ENCODE measurements at places on chromosomes 7 and 10.
A peak's percentile ranks its signal among the peaks of the same experiment; 100 is the strongest.

GRCh38 chr10:71269301-71270288 lies 49.5 kb upstream of the SLC29A3 start:
- DNase-seq: no peak

GRCh38 chr10:103967448-103968071 lies 620 bp downstream of the SLK start:
- peak; percentile 67 for DNase-seq

GRCh38 chr10:90652519-90652918 lies 205.3 kb downstream of the HTR7 start:
- no peak for DNase-seq

DNA sequence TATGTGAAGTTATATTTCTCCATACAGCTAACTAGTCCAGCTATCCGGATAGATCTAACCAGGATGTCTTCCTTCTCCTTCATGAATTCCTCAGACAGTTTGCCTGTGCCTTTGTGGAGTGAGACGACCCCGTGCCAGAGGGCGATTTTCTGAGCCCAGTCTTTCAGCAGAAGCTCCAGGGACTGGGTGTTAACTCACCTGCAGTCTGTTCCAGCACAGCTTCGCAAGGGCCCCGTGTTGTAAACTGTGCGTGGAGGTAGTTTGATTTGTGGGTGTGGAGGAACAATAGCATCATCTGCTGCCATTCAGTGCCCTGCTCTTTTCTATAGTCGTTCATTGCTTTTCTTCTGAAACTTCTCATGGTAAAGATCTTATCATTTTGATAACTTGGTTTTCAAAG lies 103.8 kb downstream of the INPP5A start:
- no peak for DNase-seq

GRCh38 chr7:69115788-69116187 lies 482.5 kb upstream of the AUTS2 start:
- no peak for DNase-seq

GRCh38 chr10:101848894-101849351 lies 5.3 kb upstream of the KCNIP2 start:
- no peak for DNase-seq

DNA sequence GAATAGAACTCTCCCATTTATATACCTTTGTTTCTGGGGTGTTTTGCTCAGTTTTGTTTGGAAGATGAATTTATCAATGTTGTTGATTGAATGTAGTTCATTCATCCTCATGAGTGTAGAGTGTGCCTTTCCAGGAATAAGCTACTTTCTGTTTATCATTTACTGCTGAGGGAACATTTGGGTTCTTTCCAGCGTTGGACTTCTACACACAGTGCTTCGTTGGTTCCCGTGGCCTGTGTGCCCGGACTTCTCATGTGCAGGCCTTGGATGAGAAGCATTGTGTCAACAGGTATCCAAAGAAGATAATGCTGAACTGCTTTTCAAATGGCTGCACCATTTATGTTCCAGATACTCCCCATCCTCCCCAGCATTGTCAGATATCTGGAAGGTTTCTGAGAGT lies 107.6 kb upstream of the TNS3 start:
- no peak for DNase-seq

DNA sequence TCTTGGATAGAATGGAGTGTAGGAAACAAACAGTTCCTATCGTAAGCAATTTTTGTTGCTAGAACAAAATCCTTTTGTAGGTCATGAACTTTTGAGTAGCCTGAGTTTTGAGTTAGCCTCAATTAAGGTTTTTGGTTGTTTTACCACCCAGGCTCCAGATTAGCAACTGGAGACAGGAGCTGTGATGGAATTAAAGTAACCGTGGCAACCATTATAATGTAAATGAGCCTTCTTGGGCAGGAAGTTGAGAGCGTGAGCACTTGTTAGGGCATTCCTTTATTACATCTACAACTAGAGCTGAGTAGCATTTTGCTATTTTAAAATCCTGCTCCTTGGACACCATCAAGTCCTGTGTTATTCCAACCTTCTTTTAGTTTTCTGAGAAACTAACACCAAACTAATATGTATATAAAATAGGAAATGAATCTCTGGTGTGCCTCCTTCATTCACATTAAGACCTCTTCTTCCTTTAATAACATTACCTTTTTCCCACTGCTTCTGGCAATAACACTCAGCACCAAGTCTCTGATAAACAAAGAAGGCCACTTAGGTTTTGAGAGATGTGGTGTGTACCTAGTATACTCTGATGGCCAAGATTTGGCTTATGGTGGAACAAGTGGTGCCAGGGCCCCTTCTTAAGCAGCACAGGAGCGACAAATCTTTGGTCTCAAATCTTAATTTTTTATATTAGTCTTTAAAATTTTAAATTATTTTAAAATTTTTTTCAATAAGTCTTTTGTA lies 34.0 kb downstream of the AHCYL2 start:
- DNase-seq: no peak

DNA sequence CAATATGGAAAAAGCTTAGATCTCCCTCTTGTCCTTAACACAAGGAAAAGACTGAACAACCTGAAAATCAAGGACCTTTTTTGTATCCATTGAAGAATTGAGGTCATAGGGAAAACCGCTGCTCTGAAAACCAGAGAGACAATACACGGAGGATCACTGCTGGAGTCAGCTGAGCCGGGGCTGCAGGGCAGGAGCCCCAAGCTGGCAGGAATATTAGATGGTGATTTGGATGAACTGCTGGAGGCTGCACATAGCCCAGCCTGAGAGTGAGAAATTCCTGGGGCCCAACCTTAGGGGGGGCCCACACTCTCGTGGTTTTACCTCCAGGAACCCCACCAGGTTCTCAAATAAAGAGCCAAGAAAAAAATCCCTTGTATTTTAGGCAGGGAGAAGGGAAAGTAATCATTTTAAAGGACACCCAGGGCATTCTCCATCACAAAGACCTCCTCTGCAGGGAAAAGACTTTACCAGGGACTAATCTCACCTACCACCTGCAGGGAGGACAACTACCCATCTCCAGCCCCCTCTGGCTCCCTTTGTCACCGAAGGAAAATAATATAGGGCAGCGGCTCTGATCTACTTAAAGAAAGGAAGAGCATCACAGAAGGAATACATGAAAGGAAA lies 55.4 kb upstream of the RNF32 start:
- no peak for DNase-seq

GRCh38 chr7:145212050-145212449 lies 376.2 kb upstream of the TPK1 start:
- DNase-seq: no peak

- DNase-seq: no peak
These were observed 17.1 kb downstream of the MAGI2 start for GRCh38 chr7:79436378-79436777.

DNA sequence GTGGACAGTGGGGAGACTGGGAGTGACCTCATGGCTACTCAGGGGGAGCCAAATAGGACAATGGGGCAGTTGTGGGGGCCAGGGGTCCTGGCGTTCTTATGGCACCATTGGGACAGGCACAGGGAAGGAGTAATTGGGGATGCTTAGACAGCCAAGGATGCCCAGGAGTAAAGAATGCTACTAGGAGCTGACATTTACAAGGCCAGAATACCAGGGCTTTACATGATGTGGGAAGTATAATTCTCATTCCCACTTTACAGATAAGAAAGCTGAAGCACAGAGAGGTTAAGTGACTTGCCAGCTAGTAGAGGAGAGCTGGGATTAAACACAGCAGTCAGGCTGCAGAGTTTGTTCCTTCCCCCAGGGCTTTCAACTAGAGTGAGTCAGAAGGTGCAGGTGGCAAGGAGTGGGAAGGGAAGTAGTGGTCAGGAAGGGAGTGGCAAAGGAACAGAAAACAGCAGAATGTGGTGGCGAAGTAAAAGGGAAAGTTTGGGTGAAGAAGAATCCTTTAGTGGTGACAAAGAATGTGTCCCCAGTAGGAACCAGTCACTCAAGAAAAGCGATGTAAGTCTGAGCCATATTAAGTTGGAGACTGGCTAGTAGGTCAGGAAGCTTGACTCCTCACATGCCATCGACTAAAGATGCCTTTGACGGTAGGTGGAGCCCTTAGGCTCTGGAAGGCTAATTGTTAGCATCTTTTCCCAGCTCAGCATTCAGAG lies 32.8 kb downstream of the CPVL start:
- DNase-seq: no peak

DNA sequence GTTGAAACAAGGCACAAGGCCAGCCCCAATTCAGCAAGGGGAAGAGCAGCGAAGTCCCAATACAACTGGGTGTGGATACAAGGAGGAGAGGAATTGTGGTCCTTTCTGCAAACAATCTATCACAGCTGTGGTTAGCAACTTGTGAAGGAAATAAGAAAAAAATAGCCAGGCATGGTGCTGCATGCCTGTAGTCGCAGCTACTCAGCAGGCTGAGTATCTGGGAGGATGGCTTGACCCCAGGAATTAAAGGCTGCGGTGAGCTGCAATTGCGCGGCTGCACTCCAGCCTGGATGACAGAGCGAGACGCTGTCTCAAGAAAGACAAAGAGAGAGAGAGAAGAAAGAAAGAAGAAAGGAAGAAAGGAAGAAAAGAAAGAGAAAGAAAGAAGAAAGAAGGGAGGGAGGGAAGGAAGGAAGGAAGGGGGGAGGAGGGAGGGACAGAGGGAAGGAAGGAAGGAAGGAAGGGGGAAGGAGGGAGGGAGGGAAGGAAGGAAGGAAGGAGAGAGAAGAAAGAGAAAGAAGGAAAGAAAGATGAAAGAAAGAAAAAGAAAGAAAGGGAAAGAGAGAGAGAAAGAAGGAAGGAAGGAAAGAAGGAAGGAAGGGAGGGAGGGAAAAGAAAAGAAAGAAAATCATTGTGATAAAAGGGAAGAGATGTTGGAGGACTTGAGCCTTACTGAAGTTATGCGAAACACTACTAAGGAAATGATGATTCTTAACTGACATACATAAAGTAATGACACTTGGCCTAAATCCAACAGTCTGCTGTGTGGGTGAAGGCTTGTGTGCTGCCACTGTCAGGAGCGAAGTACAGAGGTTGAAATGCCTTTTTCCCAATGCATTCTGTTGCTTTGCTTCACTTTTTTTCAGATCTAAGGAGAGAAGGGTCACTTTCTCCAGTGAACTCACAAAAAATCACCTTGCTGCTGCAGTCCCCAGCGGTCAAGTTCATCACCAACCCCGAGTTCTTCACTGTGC lies 117.0 kb upstream of the STK17A start:
- DNase-seq: no peak

DNA sequence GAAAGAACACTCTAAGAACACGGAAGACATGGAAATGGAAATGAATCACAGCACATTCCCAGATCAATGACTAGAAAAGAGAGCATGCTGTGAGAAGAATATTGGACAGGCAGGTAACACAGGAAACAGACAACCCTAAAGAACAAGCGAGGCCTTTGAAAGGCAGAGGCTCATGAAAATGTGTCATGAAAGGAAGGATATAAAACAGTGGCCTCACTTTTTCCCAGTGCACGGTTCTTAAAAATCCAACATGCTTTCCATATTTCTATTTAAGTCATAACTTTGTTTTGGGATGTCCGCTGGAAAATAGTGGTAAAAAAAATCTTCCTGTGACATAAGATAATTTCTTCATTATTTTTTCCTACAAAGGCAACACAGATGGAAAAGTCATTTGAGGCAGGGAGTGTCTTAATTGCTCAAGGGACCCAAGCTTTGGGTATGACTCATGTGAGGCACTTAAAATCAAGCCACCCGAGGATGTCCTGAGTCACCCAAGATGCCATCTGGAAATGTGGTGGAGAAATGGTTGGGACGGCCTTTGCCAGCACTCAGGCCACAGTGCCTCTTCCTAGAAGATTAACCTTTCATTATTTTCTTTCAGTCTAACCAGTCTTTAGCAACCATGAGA lies 17.0 kb downstream of the ITIH5 start:
- DNase-seq: no peak

DNA sequence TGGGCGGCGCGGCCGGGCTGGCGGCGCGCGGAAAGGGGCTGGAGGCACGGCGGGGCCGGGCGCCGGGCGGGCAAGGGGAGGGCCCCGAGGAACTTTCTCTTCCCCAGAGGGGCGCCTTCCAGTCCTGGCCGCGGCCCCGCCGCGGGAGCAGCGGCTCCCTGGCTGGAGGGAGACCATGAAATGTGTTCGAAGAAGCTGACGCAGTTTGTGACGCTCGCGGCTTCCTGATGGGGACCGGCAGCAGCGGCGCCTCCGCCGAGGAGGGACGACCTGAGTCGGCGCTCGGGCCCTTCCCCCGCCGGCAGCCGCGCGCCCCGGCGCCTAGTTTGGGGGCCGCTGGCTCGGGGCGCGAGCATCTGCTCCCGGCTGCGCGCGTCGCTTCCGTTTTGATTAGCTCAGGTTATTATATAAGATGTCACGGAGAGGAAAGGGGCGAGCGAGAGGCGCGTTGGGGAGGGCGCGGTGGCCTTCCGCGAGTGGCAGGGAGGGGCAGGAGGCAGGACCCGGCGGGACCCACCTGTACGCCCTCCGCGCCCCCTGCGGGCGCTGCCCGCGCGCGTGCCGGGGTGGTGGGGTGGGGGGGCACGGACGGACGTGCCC lies 57.1 kb upstream of the PCGF5 start:
- no peak for DNase-seq

- no peak for DNase-seq
These were observed 20.3 kb upstream of the GJC3 start for GRCh38 chr7:99949645-99950228.

GRCh38 chr7:129066290-129067131 lies 11.6 kb upstream of the TNPO3 start:
- DNase-seq: no peak

GRCh38 chr7:75772081-75773077 lies at the start of gene CCL26:
TSS of gene CCL26 (minus strand) at chr7:75772211. CDS start at chr7:75772176, 35 bp downstream.
- no peak for DNase-seq

- no peak for DNase-seq
These were observed 281.6 kb downstream of the HGF start for GRCh38 chr7:81488210-81488609.

DNA sequence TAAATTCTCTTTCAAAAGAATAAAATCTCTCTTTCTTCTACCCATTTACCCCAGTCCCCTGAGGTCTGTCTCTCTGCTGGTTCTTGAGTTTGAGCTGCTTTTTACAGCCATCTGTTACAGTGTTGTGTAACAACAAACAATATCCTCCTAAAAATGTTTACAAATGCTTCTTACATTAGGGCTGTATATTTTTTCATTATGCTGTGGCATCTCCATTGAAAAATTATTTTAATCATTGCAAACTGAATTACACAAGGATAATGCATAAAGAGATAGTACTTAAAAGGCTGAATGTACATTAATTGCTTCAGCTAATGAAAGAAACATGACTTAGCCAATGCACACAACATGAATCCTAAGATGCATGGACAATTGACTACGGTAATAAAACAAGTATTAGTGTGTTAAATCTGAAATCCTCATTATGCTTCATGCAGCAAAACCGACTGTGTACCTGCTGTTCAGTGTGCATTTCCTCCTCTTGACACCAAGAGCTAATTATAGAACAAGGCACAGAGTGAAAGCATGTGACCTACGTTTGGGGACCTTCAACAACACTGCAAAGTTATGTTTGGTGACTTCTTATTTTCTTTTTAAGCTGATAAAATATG lies 181.7 kb upstream of the RHOBTB1 start:
- DNase-seq: no peak

GRCh38 chr7:92768501-92769393 lies 67.6 kb downstream of the CDK6 start:
- DNase-seq: peak; percentile 36

GRCh38 chr10:62076891-62077290 lies 175.4 kb downstream of the ARID5B start:
- DNase-seq: no peak

Data from GM10248 (cell line).